ENCODE measurements at places on chromosomes 12 and 14.

DNA sequence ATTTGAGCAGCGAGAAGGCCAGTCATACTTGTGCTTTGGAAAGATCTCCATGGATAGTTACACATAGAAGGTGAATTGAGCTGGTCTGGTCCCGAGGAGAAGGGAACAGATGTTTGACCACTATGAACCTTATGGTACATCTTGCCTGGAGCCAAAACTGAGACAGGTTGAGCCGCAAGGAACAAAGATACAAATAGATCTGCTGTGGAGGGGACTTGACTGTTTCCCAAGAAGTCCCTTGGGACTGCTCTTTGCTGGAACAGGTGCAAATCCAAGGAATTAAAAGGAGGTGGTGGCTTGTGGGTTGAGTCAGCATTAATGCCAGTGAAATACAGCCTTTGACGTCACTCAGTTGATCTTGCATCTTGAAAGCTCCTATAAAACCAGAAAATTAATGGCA is 68.8 kb upstream of the PRIMA1 start:
- DNase-seq = no peak

DNA sequence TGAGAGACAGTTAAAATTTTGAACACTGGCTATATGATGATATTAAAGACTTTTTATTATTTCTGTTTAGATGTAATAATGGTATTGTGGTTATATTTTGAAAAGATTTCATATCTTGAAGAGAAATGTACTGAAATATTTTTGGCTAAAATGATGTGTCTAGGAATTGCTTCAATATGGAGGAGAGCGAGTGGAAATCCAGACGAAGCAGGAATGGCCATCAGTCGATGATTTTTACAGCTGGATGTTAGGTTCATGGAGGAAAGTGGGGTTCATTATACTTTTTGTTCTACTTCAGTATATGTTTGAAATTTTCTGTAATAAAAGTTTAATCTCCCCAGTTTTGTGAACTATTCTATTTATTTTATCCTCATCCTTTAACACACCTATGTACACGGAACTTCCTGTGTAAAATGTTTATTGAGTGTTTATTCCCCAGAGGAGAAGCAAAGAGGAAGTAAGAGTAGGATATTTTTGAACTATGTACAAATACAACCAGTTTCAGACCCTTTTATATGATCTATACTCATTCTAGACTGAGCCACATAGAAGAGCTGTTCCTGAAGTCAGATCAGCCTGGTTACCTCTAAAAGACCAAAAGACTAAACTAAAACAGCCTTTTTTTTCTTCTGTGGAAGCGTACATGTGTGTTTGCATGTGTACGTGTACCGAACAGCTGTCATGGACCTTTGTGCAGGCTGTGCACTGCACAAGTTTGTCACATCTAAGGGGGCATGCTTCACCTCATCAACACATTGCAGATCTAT is 211.0 kb upstream of the NUDT4 start:
- no peak for DNase-seq

DNA sequence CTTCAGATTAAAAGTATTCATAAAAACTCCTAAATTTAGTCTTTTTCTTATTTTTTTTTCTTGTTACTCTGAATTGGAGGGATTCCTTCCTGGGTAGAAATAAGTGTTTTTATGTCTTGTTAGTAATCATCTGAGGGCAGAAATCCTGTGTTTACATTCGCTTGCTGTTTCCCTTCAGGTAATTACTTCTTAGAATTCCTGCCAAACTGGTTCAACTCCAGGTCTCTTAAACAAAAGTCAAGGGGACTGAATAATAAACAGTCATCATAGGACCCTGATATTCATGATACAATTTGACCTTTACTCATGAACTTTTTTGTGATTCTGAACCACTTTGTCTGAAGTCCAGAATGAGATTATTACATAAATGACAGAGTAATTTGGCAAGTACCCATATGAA is 843.9 kb downstream of the FLRT2 start:
- DNase-seq = peak; percentile 68

DNA sequence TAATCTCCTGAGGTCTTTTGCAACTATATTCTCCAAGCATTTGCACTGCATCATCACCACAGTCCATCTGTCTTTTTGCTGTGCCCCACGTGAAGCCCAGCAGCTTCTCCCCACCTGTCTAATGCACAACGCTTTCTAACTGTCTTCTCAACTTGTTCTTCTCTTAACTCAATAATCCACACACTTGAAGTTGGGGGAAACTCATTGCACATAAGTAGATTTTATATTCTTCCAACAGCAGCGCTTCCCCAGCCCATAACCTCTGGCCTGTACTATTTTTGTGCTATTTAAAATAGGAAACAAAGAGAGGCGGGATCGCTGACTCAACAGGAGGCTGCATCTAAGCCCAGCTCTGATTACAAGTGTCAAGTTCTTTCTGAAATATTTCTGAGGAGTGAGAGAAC is 226.7 kb downstream of the GXYLT1 start:
- no peak for DNase-seq

DNA sequence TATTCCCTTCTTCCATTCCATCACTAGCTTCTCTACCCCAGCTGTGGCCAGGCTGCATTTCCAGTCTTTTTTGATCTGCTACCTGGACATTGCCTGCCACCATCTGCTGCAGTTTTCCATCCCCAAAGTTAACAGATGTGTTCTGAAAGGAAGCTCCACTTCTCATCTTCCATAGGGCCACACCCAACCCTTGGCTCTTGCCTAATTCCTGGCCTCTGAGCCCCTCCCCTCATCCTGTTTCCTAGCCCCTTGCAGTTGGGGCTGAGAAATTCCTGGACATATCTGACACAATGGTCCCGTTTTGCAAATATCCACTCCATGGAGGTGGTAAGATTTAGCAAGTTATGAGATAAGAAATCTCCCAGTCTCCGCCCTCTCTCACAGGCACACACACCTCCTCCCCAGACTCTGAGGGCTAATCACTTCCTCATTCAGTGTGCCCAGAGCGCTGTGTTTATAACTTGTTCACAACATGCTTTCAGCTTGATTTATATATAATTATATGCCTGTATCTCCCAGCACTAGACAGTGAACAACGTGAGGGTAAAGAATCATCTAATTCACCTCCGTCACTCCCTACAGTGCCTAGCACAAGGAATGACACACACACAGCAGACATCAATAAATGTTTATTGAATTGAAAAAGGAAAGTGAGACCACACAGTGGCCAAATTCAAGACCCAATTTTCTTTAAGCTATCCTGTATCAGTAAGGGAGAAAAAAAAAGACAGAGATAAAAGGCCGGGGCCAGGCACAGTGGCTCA is 13.4 kb downstream of the SMUG1 start:
- DNase-seq = no peak

GRCh38 chr12:119389687-119390086 is 55.2 kb downstream of the CCDC60 start:
- DNase-seq = no peak

GRCh38 chr14:55084401-55085059 is 33.1 kb downstream of the MAPK1IP1L start:
- no peak for DNase-seq

- DNase-seq = no peak
These were observed 6.9 kb downstream of the GALNT9 start for GRCh38 chr12:132322206-132323132.

All from NCI-H1105 treated with DMSO at 0.1 percent for 48 hours (cell line).